Pancreas (tissue), 10 donors: ENCODE measurements at places on chromosomes 5 and 9. TPM values are rescaled to one million over a fixed set of nuclear protein-coding genes. Genes with fewer than 3 reads are reported as not detected.

Gene GABRA1
- total RNA-seq = 0.16 TPM

Gene CCDC152
- total RNA-seq = 0.19 TPM

Gene ATG12
- 14.7 TPM for total RNA-seq

Gene FANCG
- 10.3 TPM for total RNA-seq

Gene TRPM6
- 0.14 TPM for total RNA-seq

Gene PRSS3
- 819 TPM for total RNA-seq

DNA sequence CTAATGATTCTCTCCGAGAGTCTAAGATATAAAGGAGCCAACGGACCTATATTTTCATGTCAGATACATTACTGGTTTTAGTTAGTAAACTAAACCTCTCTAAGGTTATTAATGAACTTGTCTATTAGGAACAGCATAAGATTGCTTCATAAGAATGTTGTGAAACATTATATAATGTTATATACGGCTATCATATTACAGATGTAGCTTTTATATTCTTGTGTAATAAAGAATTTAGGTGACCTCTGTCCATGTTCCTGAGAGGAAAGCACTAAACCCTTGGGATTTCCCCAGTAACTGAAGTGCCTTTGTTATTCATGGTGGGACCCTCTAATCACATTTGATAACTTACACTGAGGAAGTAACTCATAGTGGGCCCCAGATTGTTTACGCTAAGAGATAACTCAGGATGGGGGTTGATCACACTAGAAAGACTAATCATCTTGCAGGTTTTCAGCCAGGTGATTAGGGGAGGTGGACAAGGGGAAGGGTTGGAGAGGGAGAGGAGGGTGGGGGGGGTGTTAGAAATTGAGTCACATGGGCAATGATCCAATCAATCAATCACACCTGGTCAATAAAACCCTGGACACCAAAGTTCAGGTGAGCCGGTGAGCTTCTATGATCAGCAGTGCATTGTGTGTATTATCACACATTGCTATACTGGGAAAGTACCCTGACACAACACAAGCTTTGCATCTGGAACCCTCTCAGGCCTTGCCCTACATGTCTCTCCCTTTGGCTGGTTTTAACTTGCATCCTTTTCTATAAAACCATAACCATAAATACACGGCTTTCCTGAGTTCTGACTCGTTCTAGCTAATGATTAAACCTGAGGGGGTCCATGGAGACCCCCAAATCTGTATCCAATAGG lies 25.8 kb downstream of the ECPAS start:
- no peak for DNase-seq

- peak; percentile 67 for DNase-seq
Measured at GRCh38 chr9:98860871-98861293, 53.4 kb downstream of the GALNT12 start.

DNA sequence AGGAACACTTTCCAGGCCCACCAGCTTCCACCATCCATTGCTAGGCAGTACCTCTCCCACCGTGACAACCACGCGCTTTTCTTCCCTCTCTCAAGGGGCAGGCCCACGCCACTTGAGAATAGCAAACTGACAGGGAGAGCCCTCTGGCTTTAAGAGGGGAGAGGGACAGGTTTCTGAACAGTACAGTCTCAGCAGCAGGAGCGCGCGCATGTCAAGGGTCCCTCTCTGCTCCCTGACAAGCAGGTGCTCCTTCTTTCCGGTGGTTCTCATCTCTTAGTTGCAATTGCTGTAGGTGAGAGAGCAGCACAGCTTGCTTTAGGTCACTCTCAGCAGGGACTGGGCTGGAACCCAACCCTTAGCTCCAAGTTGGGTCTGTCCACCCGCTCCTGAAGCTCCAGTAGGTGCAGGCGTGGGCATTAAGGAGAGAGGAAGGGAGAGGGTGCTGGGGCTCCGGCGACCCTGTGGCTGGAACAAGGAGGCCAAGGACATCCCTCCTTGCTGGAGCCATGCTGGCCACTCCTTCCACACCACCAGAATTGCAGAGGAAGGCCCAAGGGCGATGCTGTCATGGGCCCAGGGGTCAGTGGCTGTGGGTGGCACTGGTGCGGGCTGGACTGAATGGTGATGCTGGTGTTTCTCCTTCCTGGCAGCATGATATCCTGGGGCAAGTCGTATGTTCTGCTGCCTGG lies 9.0 kb upstream of the PHF2 start:
- DNase-seq = no peak

- DNase-seq = no peak
Measured at GRCh38 chr5:52867809-52868208, 80.1 kb downstream of the ITGA1 start.

GRCh38 chr9:20242510-20243189 lies 379.6 kb downstream of the MLLT3 start:
- no peak for DNase-seq

DNA sequence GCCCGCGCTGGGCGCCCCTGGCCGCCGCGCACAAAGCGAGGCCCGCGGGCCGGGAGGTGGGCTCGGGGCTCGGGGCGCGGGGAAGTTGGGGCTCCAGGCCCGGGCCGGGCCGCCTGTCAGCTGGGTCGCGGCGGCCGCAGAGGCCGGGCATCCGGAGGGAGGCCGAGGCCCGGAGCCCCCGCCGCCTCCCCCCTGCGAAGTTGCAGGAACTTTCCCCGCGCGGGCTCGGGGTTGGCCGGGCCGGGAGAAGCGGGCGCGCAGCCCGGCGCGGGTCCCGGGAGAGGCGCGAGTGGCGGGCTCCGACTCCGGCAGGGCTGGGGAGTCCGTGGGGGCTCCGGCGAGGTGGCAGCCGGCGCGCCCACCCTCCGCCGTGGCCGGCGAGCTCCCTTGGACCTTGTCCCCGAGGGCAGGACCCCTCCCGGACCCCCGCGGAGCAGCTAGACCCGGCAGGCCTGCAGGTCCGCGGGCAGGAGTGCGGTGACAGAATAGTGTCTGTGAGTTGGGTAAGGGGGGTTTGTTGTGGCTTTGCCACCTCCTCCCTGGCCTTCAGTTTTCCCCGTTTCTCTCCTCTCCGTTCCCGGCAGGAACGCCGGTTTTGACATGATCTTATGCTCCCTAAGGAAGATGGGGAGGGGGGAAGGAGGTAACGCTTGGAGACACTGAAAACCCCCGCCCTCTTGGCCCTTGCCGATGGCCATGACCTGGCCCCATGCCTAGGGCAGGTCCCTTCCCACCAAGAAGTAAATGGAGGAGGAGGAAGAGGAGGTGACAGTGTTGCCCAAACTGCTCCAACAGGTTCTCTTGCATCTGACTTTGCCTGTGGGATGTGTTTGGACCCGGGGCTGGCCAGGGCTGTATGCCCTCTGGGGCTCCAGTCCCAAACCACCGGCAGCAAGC lies 942 bp downstream of the PHF2 start:
- DNase-seq = no peak
